ENCODE measurements at places on chromosomes 5 and 9. TPM values are rescaled to one million over a fixed set of nuclear protein-coding genes. Genes with fewer than 3 reads are reported as not detected.

DNA sequence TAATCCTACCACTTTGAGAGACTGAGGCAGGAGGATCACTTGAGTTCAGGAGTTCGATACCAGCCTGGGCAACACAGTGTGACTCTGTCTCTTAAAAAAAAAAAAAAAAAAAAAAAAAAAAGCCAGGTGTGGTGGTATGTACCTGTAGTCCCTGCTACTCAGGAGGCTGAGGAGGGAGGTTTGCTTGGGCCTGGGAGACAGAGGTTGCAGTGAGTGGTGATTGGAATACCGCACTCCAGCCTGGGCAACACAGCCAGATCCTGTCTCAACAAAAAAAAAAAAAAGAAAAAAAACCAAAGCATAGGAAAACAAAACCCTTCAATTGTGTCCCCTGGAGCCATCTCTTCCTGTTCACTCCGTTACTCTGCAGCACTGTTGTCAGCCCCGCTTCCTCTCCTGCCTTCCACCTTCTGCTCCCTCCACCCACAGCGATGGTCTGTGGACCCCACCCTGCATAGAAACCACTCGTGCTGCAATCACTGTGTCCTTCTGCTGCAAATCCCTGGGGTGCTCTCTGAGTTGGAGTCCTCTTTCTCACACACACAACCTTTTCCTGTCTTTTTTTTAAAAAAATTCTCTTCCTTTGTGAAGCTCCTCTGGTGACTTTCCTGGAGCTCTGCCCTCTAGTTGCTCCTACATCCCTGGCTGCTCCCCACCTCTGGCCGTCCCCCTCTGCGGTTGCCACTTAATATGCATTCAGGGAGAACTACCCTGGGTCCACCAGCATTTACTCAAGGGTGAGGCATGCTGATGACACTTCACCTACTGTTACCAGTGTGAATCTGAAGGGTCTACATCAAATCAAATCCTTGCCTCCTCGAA, 22.2 kb downstream of the CCT5 start:
- H3K4me3 ChIP-seq: no peak overlapping the region
- no peak for DNase-seq
- H3K36me3 ChIP-seq: peaks cover under 1% of the 10 kb centered on the region

DNA sequence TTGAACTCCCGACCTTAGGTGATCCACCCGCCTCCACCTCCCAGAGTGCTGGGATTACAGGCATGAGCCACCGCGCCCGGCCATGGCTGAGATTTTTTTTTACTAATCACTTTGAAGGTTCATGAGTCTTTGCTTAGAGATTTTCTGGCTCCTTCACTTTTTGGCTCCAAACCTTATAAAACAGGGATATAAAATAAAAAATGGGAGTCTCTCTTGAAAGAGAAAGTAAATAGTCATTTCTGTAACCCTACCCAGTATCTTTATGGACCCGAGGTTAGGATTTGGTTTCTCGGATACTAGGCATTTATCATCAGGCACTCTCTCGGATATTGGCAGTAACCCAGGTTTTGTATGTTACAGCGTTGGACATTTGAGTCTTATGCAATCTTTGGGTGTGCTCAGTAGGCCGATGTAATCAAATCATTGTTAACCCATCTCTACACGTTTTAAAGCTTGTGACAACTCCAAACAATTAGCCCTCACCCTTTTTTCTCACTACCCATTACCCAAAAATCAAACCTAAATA, 25.3 kb downstream of the STXBP1 start:
- peaks cover 13% of the 10 kb centered on the region for H3K4me1 ChIP-seq
- no peak overlapping the region for H3K4me3 ChIP-seq
- H3K27ac ChIP-seq: no peak overlapping the region

DNA sequence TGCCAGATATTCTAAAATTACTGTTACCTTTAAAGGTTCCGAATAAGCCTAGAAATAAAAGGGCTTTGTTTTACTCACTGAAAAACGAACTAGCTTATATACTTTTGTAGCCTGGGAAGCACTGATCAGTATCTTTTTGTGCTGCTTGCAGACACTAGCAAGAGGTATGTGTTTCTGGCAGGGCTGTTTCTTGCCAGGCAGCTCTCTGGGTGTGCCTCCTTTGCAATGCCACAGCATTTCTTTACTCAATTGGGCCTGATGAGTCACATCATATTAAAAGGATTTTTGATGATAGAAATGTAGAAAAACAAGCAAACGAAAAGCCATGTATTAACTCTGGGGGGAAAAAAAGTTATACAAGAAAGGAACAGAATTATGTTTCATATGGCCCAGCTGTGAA, 35.6 kb downstream of the CD180 start:
- DNase-seq: peak; percentile 73
- H3K4me1 ChIP-seq: peaks cover 78% of the 10 kb centered on the region
- no peaks in the 10 kb centered on the region for H3K27me3 ChIP-seq
- H3K27ac ChIP-seq: peak overlapping the region; percentile 98
- peak overlapping the region; percentile 86 for H3K4me3 ChIP-seq

DNA sequence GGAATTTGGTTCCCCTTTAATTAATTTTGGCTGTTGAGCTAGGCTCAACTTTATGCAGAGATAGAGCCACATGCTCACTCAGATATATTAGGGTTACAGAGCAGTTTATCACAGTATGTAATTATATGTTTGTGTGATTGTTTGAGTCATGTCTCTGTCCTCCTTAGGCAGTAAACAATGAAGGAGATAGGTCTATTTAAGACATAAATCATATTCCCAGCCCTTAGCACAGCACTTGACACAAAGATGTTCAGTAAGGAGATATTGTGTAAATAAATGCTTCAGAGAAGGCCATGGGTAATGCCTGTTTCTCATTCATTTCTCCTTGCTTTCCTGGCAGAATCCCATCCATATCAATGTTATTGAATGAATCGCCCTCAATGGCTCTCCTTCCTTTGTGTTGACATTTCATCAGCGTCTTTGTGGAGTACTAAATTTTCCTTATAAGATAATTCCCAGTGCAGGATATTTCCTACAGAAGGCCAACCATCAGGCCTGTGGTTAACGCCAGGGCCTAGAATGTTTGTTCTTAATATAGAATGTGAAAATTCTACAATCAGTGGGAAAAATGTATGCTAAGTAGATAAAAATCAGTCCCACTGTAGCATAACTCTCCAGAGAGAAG, 408.0 kb downstream of the EBF1 start:
- no peak overlapping the region for H3K27ac ChIP-seq
- DNase-seq: no peak
- no peak overlapping the region for H3K4me3 ChIP-seq

DNA sequence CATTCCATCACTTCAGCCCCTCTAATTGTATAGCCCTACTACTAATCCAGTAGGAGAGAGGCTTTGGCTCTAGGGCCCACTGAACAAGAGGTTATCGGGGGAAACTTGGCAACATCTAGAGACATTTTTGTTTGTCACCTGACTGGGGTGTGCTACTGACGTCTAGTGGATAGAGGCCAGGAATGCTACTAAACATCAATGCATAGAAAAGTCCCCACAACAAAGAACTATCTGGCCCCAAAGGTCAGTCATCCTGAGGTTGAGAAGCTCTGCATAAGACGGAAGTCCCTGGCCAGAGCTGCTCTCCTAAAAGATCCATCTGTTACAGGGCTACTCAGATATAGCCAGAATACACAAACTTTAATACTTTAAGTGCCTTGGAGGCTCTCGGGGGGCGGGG, 570.6 kb upstream of the KLF4 start:
- no peaks in the 10 kb centered on the region for H3K36me3 ChIP-seq
- no peaks in the 10 kb centered on the region for H3K27me3 ChIP-seq
- H3K4me1 ChIP-seq: no peaks in the 10 kb centered on the region

- no peak overlapping the region for H3K27ac ChIP-seq
- no peaks in the 10 kb centered on the region for H3K36me3 ChIP-seq
- no peaks in the 10 kb centered on the region for H3K27me3 ChIP-seq
- no peak overlapping the region for H3K4me3 ChIP-seq
- no peak for DNase-seq
- H3K4me1 ChIP-seq: no peaks in the 10 kb centered on the region
Measured at GRCh38 chr9:14066831-14067230, 247.1 kb downstream of the NFIB start.

DNA sequence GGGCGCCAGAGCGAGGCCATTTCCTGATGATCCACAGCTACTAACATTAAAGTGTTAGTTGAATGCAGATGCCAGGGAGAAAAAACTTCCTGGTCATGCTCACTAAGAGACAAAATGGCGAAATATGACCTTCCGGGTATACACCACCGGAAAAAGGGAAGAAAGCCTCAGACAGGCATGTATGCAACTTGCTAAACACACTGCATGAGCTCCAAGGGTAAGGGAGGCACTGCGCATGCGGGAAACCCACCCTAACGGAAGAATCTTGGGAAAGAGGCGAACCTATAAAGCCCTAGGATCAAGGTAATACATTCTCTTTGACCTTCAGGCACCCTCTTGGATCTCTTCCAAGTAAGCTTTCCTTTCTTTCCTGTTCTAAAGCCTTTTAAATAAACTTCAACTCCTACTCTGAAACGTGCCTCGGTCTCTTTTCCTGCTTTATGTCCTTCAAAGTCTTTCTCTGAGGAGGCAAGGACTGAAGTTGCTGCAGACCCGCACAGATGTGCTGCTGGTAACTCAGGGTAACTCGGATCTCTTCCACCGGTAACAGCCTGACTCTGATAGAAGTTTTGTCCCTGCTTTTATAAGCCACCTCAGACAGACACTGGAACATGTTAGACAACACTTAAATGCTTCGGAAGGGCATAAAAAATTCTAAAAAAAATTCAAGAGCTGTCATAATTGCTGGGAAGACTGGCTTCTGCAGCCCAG, 64.9 kb downstream of the DTWD2 start:
- no peak for DNase-seq
- no peak overlapping the region for H3K4me3 ChIP-seq
- no peaks in the 10 kb centered on the region for H3K27me3 ChIP-seq
- no peaks in the 10 kb centered on the region for H3K4me1 ChIP-seq
- no peaks in the 10 kb centered on the region for H3K36me3 ChIP-seq

GRCh38 chr9:134585021-134585561, 56.5 kb upstream of the COL5A1 start:
- H3K4me3 ChIP-seq: no peak overlapping the region
- H3K27ac ChIP-seq: no peak overlapping the region
- H3K4me1 ChIP-seq: no peaks in the 10 kb centered on the region

DNA sequence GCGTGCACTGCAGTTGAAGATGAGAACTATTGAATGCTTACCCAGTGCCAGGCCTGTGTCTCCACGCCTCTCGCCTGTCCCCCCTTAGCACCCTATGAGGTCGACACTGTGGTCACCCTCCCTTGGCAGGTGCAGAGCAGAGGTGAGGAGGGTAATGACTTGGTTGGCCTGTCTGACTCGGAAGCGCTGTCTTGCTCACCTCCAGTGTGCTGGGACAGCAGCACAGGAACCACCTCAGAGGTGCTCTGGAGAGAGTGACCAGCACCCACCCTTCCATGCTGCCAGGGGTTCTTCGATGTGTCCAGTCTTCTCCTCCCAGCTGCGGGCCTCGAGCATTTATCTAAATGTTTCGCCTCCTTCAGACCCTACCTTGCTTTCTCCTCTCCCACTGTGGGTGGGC, 178.3 kb upstream of the IRX2 start:
- no peak overlapping the region for H3K4me3 ChIP-seq
- no peaks in the 10 kb centered on the region for H3K4me1 ChIP-seq
- DNase-seq: no peak
- H3K36me3 ChIP-seq: no peaks in the 10 kb centered on the region

DNA sequence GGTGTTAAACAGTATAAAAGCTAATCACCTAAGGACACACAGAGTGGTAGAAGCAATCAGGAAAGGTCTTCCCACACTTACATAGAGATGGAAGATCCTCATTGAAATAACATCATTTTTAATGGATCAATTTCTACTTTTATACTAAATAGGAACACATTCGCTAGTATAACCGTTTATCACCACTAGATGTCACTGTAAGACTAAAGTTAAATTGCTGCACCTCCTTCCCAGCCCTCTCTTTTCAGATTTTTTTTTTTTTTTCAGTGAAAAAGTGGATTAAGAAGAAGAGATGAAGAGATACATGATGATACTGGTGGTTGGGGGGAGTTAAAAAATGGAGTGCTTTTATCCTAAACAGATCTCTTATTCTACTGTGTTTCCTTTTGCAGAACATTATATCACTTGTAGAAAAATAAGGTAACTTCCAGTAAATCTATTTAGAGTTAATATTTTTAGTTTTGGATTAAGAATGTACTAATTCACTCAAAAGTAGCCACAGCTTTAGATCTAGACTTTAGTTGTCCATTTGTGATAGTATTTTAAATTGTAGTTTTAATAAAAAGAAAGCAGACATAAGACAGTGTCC, 116.9 kb upstream of the ARRDC3 start:
- no peak for DNase-seq
- H3K27ac ChIP-seq: no peak overlapping the region
- no peaks in the 10 kb centered on the region for H3K36me3 ChIP-seq
- peaks cover 2% of the 10 kb centered on the region for H3K27me3 ChIP-seq
- peaks cover 3% of the 10 kb centered on the region for H3K4me1 ChIP-seq
- no peak overlapping the region for H3K4me3 ChIP-seq

GRCh38 chr5:139904816-139905661, 109.4 kb downstream of the PSD2 start:
- H3K27me3 ChIP-seq: peaks cover 31% of the 10 kb centered on the region
- no peak for DNase-seq
- peaks cover 4% of the 10 kb centered on the region for H3K4me1 ChIP-seq

DNA sequence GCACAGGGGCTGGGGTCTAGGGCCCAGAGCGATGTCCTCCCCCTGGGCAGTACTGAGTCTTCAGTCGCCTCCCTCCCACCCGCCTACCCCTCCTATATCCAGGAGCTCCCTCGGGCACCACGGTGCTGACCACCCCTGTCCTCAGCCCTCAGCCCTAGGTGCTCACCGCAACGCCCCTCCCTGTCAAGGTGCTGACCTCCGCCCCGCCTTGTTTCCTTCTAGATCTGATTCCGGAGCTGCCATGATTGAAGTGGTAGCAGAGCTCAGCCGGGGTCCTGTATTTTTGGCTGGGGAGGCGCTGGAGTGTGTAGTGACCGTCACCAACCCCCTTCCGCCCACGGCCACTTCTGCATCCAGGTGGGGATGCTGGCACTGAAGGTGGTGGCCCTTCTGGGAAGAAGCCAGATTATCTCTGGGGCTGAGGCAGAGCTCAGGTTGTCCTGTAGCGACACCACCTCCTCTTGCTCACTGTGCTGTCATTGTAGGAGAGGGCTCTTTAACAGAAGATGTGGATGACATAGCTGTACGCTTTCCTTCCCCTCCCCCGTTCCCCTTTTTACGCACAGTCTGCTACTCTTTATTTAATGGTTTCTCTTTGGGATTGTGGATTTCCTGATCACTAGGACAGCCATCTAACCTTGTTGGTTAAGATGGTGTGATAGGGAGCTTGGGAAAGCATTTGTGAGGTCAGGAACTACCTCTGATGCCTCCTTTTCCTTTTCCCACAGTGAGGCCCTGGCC, 598 bp downstream of the RGP1 start:
- DNase-seq: peak; percentile 68
- H3K36me3 ChIP-seq: peaks cover 39% of the 10 kb centered on the region
- H3K4me3 ChIP-seq: peak overlapping the region; percentile 94
- H3K27me3 ChIP-seq: no peaks in the 10 kb centered on the region
- peaks cover 49% of the 10 kb centered on the region for H3K4me1 ChIP-seq
- H3K27ac ChIP-seq: peak overlapping the region; percentile 91

NEUROG1 gene
- not detected for total RNA-seq

LRRC70 gene
- 1.2 TPM for total RNA-seq

TAF9 gene
- 46.8 TPM for total RNA-seq

PGM5 gene
- not detected for total RNA-seq

TEK gene
- not detected for total RNA-seq

DIPK1B gene
- total RNA-seq: 0.15 TPM

CCDC183 gene
- 0.96 TPM for total RNA-seq

FCN2 gene
- not detected for total RNA-seq

GAPVD1 gene
- 49.6 TPM for total RNA-seq
